ENCODE measurements at places on chromosomes 1 and 21. TPM values are rescaled to one million over a fixed set of nuclear protein-coding genes. Genes with fewer than 3 reads are reported as not detected.
A peak's percentile ranks its signal among the peaks of the same experiment; 100 is the strongest.

GRCh38 chr21:22136740-22137139 is 1138.5 kb downstream of the NCAM2 start:
- no peak for DNase-seq

GRCh38 chr1:177256153-177257075 is 85.7 kb downstream of the BRINP2 start:
- peak; percentile 81 for DNase-seq

The OR2L3 gene
- not detected for total RNA-seq

The RIPPLY3 gene
- total RNA-seq = not detected

GRCh38 chr1:212496682-212497081 is 64.0 kb downstream of the NENF start:
- DNase-seq = no peak

- DNase-seq = no peak
Measured at GRCh38 chr1:96256130-96256790, 465.3 kb upstream of the PTBP2 start.

- DNase-seq = no peak
Measured at GRCh38 chr1:152392909-152393308, 21.2 kb downstream of the CRNN start.

DNA sequence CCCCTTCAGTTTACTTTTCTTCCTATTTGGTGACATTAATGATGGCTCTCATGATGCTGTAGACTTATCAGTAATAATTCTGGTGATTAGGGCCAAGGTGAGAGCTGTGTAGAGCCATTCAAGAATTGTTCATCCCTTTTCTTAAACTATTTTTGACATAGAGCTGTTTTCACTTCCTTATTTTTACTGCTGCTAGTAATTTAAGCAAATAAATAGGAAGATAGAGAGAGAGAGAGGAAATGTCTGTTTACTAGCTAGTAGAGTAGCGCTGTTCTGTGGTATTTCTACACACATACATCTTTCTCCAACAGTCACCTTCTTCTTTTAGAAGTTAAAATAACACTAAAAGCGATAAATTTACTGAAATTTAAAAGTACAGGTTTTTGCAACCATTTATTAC is 678.0 kb upstream of the ZP4 start:
- DNase-seq = no peak

- DNase-seq = peak; percentile 49
Measured at GRCh38 chr1:87426463-87427249, 98.0 kb downstream of the LMO4 start.

DNA sequence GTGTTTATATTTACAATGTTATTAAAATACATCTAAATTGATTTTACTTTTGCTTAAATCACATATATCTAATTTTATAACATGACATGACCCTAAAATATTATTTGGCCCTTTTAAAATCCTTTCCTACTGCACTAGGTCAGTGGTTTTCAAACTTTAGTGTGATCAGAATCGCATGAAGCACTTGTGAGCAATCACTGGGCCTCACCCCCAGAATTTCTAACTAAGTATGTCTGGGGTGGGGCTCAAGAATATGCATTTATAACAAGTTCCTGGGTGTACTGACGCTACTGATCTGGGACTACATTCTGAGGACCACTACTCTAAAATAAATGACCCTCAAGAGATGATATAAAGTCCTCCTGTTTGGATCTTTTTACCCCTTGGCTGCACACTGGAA is 8.8 kb downstream of the COL24A1 start:
- DNase-seq = no peak

The CYYR1 gene
- not detected for total RNA-seq

- DNase-seq = no peak
Measured at GRCh38 chr21:14480411-14481031, 65.6 kb downstream of the SAMSN1 start.

- DNase-seq = peak; percentile 77
Measured at GRCh38 chr1:198909973-198910372, 271.1 kb downstream of the PTPRC start.

DNA sequence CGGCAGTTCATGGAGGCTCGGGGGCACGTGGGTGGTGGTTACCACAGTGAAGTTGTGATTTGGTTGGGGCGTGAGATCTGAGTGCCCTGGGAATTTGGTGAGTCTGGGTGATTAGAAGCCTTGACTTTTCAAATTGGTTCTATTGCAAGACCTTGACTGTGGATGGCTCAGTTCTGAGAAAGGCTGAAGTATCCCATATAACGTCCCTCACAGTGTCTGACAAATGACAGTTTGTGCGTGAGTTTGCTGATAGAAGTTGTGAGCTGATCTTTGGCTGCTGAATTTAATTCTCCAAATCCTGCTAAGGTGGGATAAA is 549 bp downstream of the MSH4 start:
- DNase-seq = no peak

- DNase-seq = no peak
Measured at GRCh38 chr1:244075247-244075722, 24.2 kb downstream of the ZBTB18 start.

- peak; percentile 32 for DNase-seq
Measured at GRCh38 chr1:230149751-230150584, 82.9 kb downstream of the GALNT2 start.

The NT5C1A gene
- not detected for total RNA-seq

DNA sequence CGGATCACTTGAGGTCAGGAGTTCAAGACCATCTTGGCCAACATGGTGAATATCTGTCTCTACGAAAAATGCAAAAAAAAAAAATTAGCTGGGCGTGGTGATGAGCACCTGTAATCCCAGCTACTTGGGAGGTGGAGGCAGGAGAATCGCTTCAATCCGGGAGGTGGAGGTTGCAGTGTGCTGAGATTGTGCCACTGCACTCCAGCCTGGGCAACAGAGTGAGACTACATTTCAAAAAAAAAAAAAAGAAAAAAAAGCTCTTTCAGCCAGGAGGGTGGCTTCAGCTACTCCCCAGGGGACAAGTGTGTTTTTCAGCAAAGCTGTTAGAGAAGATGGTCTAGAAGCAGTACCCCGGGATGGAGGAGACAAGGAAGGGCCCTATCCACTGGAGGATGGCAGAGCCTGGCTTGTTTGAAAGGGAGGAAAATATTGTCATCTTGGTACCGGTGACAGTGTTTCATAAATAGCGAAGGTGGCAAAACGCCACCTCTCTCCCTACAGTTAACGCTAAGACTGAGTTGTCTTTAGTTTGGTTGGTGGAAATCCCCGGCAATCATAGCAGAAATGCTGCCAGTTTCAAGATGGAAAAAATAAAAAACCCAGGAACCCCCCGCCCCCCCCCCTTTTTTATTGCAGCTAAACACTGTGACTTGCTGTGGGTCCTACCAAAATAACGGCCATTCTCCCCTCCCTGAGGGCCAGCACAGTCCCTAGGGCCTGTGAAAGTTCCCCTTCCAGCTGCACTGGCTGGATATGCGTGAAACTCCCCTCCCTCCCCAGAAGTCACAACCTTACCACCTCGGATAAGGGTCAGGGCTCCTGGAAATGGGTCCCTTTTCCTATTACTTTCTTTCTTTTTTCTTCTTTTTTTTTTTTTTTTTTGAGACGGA is 3.5 kb downstream of the PIK3CD start:
- no peak for DNase-seq

The DPM3 gene
- 29.0 TPM for total RNA-seq

DNA sequence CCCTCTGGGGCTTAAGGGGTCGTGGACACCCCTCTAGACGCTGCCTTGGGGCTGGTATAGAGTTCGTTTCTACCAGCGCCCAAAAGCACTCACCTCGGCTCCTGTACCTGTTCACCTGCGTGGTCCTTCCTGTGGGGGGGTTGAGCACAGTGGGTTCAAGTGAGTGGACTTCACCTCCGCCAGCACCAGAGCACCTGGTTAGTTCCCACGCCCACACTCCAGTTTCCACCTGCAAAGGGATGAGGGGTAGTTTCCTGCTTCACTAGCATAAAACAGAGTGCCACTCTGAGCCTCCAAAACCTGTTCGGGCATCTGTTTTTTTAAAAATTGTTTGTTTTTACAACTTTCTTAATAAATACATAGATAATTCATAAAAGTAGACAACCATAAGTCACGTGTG is 64.5 kb upstream of the SIPA1L2 start:
- no peak for DNase-seq

DNA sequence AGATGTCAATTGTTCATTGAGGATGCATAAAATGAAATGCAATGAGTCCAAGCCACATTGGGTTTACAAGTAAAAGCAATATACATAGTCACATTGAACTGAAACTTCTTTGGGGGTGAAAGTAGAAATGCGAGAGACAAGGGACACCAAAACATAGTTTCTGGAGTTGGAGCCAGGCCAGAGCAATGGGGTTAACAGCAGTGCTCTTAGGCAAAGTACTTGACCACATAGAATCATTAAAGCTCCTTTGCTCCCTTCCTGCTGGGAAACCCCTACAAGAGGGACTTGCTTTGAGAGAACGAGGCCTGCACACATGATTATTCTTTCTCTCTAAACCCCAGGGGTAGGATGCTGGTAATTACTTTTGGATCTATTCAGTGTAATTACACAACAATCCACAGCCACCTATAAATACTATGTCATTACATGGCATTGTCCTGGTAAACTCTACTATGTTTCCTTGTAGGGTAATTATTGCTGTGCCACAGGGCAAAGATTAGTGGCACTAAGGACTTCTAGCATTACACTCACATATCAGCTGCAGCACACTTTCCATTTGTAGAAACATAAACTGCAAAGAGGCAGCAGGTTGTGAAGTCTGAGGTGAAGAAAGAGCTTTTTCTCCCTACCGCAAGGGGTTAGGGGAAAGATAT is 421.6 kb upstream of the PBX1 start:
- no peak for DNase-seq

DNA sequence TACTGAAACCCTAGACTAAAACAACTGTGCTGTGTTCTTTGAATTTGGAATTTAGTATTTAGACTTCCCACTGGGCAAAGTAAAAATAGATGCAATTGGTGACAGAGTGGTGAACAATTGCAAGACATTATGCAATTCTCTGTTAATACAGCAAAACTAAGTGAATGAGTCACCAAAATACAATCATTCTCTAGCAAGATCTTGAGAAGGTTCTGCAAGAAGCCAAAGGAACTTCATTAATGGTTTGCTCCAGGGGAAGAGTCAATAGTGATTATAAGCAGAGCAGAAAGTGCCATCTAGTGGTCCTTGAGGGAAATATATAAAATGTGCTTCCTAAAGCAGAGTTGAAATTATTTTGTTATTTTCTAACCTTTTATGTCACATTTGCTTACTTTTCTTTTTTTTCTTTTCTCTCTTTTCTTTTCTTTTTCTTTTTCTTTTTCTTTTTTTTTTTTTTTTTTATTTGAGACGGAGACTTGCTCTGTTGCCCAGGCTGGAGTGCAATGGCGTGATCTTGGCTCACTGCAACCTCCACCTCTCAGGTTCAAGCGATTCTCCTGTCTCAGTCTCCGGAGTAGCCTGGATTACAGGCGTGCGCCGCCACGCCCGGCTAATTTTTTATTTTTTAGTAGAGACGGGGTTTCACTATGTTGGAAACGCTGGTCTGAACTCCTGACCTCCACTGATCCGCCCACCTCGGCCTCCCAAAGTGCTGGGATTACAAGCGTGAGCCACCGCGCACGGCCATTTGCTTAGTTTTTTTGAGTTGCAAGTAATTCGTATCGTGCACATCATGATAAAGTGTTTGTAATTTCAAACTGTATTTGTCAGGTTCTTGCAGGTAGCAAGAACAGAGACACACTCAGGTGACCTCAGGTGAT is 99.2 kb downstream of the CTH start:
- peak; percentile 95 for DNase-seq

GRCh38 chr1:37605806-37606474 is 10.2 kb upstream of the GNL2 start:
- no peak for DNase-seq

The TSPEAR gene
- not detected for total RNA-seq

DNA sequence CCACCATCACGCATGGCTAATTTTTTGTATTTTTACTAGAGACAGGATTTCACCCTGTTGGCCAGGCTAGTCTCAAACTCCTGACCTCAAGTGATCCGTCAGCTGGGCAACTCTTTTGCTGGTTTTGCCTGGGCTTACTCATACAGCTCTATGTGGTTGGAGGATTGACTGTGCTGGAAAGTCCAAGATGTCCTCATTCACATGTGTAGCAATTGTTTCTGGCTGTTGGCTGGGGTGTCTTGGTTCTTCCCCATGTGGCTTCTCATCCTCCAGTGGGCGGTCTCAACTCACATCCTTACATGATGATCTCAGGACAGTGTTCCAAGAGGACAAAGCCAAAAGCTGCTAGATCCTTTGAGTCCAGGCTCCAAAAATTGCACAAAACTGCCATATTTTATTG is 53.3 kb downstream of the TEX35 start:
- DNase-seq = peak; percentile 51

The KCNJ15 gene
- total RNA-seq = under 0.01 TPM

DNA sequence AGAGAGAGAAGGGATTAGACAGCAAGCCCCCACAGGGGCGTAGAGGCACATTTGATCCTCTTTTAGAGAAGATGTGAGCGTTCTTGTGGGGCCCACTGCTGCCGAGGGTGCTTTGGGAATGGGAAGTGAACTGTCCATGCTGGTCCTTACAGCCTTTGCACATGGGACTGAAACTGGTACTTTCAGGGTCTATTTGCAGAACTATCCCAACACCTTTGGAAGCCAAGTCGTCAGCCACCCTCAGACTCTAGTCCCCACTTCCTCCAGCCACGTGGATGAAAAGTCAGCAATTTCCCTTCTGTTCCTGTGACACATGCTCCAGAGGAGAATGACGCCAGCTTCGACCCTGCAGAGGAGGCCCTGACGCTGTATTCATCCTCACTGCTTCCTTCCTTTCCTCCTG is 2.6 kb upstream of the RAB7B start:
- no peak for DNase-seq

DNA sequence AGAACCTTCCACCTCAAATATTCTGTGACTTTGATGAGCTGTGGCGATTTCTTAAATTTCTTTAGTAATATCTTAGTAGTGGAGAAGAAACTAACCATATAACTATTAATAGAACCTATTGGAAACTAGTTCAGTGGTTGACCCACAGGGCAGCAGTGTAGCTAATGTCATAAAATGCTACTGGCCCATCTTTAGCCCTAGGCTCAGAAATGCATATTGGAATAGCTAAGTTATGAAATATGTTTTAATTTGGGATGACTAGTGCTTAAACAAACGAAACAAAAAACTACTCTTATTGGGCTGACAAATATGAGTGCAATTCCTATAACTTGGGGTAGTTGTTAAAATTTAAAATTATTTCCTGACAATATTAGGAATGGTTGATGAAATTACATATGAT is 20.2 kb downstream of the MACO1 start:
- no peak for DNase-seq

DNA sequence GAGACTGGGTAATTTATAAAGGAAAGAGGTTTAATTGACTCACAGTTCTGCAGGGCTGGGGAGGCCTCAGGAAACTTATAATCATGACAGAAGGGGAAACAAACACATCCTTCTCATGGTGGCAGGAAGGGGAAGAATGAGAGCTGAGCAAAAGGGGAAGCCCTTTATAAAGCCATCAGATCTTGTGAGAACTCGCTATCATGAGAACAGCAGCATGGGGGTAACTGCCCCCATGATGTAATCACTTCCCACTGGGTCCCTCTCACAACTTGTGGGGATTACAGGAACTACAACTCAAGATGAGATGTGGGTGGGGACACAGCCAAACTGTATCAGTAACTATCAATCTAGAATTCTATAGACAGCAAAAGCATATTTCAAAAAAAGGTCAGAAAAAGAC is 64.7 kb upstream of the ACTRT2 start:
- DNase-seq = no peak
